NCI-H2029 (cell line): ENCODE measurements at places on chromosomes 4 and X.

GRCh38 chr4:102500352-102500695, 835 bp upstream of the NFKB1 start:
- DNase-seq = no peak

DNA sequence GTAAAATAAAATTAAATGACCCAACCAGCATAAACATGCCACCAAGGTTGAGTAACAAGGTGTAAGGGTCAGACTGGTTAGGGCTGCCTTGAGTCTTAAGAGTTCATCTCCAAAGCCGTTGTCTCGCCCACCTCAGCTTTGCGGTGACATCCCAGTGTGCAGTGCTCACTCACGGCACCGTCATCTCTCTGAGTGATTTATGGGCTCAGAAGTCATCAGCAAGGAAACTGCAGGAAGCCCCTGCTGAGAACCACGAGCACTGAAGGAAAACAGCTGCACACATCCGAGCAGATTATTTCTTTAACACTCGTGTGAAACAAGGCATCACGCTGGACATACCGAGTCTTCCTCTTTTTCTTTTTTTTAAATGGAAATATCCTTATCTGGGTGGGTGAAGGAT, 411.1 kb downstream of the TRIML1 start:
- DNase-seq = no peak

- DNase-seq = no peak
These were observed 9.6 kb downstream of the PAICS start for GRCh38 chr4:56445699-56446098.

- DNase-seq = no peak
These were observed 895.5 kb upstream of the EPHA5 start for GRCh38 chr4:66565801-66566200.
